NCI-H69 (cell line): ENCODE measurements at places on chromosomes 1 and 21.

GRCh38 chr21:43347461-43348169 is 79.3 kb downstream of the SIK1 start:
- no peak for DNase-seq

GRCh38 chr1:159935719-159936272 is 9.6 kb downstream of the IGSF9 start:
- no peak for DNase-seq

DNA sequence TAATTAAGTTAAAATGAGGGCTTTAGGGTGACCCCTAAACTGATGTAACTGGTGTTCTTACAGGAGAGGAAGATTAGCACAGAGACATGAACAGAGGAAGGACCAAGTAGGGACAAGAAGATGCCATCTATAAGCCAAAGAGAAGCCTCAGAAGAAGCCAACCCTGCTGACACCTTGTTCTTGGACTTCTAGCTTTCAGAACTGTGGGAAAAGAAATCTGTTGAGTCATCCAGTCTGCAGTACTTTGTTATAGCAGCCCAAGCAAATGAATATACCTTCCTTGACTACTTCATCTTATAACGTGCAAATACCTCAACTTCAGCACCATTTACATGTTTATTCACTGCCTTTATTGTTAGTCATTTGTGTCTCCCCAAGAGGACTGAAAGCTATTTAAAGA is 3.4 kb downstream of the ZBTB21 start:
- no peak for DNase-seq

GRCh38 chr1:107532318-107532717 is 391.5 kb downstream of the NTNG1 start:
- peak; percentile 90 for DNase-seq

- peak; percentile 90 for DNase-seq
Measured at GRCh38 chr1:201721082-201722049, 107.6 kb upstream of the IPO9 start.

DNA sequence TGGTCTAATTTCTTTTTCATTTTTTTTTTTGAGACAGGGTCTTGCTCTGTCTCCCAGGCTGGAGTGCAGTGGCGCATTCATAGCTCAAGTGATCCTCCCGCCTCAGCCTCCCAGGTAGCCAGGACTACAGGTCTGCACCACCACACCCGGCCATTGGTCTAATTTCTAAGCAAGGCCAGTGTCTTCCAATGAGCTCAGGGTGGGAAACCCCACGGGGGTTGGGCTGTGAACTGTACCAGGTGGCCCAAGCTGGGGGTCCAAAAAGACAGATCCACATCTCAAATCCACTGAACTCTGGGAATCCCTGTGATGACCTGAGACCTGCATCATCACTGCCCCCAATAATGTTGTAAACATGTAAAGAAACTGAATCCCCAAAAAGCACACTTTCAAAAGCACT is 79.5 kb downstream of the BCAR3 start:
- DNase-seq, result no peak

GRCh38 chr1:227921461-227922185 is 26.1 kb downstream of the WNT9A start:
- no peak for DNase-seq

DNA sequence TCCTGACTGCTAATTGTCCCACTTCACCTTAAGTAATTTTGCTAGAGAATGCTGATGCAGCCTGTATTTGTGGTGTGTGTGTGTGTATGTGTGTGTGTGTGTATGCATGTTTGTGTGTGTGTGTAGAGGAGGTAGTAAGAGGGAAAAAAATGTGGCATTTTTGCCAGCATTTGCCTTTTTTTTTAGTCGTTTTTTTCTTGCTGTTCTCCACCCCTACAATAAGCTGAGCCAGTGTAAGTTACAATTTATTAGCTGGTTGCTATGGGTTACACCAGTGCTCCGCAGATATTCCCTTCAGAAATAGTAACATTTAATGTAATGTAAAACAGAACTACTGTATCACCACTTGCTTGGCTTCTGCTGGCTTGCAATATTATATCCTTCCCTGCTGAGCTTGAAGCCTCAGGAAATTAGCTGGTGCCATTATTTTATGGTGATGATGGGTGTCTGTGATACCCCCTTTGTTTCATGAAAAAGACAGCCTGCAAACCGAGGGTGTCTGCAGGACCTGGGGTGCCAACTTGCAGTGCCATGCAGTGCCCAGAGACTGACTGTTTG is 23.4 kb upstream of the IGSF3 start:
- peak; percentile 89 for DNase-seq

DNA sequence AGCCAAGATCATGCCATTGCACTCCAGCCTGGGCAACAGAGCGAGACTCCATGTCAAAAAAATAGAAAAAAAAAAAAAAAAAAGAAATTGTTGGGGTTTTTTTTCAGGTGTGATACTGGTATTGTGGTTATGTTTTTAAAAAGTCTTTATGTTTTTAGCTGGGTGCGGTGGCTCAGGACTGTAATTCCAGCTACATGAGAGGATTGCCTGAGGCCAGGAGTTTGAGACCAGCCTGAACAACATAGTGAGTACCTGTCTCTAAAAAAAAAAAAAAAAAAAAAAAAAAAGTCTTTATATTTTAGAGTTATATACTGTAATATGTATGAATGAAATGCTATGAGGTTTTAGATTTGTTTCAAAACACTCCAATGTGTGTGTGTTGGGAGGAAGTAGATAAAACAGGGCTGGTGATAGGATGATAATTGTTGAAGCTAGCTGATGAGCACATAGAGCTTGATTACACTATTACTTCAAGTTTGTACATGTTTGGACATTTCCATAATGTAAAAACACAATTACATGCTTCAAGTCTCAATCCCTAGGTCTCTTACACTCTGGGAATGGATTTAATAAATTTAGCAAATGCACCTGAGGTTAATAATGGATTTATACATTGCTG is 30.2 kb upstream of the ATP5PO start:
- no peak for DNase-seq

- DNase-seq, result no peak
Measured at GRCh38 chr1:89951766-89952604, 42.9 kb upstream of the ZNF326 start.

DNA sequence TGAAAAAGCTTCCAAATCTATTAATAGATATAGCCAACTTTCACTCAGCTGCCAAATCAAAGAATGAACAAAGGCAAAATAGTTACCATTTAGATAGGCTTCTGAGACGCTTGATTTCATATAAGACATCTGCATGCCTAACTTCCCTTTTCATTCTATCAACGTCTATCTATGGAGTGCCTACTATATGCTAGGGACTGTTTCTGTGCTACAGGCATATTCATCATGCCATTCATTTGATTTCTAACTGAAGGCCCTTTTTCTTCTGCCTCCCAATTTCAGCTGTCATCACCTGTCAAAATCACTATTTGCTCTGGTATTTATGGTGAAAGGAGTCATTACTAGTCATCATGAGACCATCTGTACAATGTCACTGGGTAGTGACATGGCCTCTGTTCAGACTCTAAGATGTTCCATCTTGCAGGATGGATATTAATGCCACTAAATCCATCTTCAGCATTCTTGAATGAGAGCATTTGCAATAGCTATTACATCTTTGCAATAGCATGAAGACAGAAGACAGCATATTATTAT is 4.3 kb upstream of the KRTAP13-1 start:
- DNase-seq, result no peak

- no peak for DNase-seq
Measured at GRCh38 chr1:115252585-115252984, 85.5 kb downstream of the NGF start.

DNA sequence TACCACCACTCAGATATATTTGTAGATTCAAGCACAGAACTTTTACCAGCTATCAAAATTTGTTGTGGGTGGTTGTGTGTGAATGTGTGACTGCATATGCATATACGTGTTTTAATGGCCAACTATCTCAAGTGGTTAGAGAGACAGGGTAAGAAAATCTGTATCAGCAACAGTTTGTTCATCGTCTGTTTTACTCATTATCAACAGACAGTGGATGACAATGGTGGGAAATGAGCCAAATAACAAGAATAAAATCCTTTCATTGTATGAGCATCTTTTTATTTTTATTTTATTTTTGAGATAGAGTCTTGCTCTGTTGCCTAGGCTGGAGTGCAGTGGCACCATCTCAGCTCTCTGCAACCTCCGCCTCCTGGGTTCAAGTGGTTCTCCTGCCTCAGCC is 22.7 kb upstream of the DYNLT5 start:
- DNase-seq, result no peak

- DNase-seq, result no peak
Measured at GRCh38 chr1:12709696-12710095, 6.2 kb upstream of the AADACL3 start.

DNA sequence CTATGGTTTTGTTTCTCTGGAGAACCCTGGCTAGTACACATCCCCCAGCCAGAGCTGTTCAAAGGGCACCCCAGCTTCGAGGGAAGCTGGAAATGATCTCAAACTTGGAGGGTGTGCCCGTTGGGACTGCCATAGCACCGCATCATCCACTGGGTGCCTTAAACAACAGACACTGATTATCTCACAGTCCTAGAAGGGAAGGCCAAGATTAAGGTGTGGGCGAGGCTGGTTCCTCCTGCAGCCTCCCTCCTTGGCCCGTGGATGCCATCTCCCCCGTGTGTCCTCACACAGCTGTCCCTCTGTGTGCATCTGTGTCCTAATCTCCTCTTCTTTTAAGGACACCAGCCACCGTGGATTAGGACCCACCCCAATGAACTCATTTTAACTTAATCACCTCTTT is 4.2 kb upstream of the IBA57 start:
- no peak for DNase-seq

DNA sequence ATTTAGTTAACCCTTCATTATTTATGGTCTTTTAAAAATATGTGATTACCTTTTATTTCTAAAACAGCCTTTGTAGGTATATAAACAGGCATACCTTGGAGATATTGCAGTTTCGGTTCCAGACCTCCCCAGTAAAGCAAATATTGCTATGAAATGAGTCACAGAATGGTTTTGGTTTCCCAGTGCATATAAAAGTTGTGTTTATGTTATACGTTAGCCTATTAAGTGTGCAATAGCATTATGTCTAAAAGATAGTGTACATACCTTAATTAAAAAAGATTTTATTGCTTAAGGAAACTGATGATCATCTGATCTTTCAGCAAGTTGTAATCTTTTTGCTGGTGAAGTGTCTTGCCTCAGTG is 44.1 kb downstream of the XCL2 start:
- DNase-seq, result no peak

DNA sequence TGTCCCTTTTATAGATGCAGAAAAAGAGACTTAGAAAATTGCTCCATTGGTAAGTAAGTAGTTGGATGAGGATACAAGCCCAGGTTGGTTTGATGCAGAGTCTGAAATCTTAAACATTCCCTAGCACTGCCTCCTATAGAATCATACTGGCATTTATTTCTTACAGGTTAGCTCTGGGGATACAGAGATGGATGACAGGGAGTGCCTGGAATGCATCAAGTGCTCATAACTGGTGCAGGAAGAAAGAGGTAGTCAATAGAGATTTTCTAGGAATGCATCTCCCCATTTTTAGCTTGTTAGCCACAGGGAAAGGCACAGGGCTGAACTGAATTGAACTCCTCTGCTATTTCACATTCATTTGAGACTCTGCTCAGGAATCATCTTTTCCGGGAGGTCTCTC is 269.0 kb upstream of the USP24 start:
- no peak for DNase-seq

GRCh38 chr1:25550155-25550506 is 6.7 kb downstream of the LDLRAP1 start:
- DNase-seq, result no peak

- DNase-seq, result no peak
Measured at GRCh38 chr1:59564192-59564891, 250.4 kb upstream of the HOOK1 start.

- DNase-seq, result peak; percentile 22
Measured at GRCh38 chr1:113999799-114000198, 20.5 kb downstream of the OLFML3 start.

GRCh38 chr1:24886241-24886640 is 43.8 kb downstream of the RUNX3 start:
- no peak for DNase-seq

GRCh38 chr1:246081138-246081702 is 425.9 kb downstream of the SMYD3 start:
- DNase-seq, result no peak

- DNase-seq, result no peak
Measured at GRCh38 chr1:78687914-78688313, 38.3 kb downstream of the IFI44 start.

GRCh38 chr1:97623220-97623619 is 297.6 kb downstream of the DPYD start:
- no peak for DNase-seq

- DNase-seq, result no peak
Measured at GRCh38 chr1:83516369-83516768, 482.6 kb downstream of the TTLL7 start.

- peak; percentile 83 for DNase-seq
Measured at GRCh38 chr1:241531195-241532161, 700 bp upstream of the KMO start.

DNA sequence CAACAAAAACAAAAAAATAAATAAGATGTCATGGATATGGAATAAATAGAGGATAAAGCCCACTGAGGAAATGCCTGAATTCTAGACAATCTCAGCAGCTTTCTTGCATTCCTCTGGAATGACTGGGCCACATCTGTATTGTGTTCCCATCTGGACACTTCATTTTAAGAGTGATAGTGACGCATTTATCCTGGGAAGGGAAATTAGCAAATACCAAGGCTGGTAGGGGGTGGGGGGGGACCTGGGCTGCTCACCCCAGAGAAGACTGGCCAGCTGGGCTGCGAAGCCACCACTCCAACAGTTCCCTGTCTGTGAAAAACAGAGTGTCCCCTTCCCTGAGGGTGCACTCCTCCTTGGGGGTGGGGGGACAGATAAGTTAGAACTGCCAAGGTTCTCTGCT is 106.3 kb downstream of the HIVEP3 start:
- no peak for DNase-seq

DNA sequence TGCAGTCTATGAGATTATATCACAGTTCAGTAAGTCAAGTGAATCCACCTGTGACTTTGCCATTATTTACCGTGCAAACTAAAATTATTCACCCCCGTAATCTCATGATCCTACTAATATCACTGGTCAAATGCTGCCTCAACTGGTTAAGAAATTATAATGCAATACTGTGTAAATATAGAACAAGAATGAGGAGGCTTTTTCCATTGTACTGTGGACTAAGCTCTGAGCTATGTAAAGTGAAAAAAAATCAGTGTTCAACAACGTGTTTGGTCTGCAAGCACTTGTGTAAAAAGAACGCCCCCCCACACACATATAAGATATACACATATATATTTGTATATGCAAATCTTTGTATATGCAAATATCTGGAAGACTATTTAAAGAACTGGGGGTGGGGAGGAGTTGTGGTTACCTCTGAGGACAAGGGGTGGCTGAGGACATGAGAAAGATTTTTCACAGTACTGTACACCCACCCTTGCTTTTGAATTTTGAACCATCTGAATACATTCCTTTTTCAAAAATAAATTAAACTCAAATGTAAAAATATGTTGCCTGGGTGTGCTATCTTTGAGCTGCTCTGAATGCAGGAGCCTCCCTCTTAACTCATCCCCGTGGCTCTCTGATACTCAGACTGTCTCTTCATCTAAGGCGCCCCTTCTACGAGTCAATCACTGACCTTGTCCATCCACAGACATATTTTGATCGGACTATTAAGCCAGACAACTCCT is 57.0 kb downstream of the PTP4A2 start:
- peak; percentile 15 for DNase-seq
